ENCODE measurements at places on chromosomes 6 and 20. TPM values are rescaled to one million over a fixed set of nuclear protein-coding genes. Genes with fewer than 3 reads are reported as not detected.

The MACROD2 gene
- 0.24 TPM for total RNA-seq

GRCh38 chr6:56079751-56080540, 167.4 kb downstream of the COL21A1 start:
- no peak for DNase-seq

GRCh38 chr6:109260126-109260525, 122.1 kb downstream of the CD164 start:
- DNase-seq = no peak

The FBXL4 gene
- total RNA-seq = 17.4 TPM

GRCh38 chr6:112835078-112835477, 487.9 kb downstream of the RFPL4B start:
- DNase-seq = no peak

The SMIM13 gene
- 13.1 TPM for total RNA-seq

DNA sequence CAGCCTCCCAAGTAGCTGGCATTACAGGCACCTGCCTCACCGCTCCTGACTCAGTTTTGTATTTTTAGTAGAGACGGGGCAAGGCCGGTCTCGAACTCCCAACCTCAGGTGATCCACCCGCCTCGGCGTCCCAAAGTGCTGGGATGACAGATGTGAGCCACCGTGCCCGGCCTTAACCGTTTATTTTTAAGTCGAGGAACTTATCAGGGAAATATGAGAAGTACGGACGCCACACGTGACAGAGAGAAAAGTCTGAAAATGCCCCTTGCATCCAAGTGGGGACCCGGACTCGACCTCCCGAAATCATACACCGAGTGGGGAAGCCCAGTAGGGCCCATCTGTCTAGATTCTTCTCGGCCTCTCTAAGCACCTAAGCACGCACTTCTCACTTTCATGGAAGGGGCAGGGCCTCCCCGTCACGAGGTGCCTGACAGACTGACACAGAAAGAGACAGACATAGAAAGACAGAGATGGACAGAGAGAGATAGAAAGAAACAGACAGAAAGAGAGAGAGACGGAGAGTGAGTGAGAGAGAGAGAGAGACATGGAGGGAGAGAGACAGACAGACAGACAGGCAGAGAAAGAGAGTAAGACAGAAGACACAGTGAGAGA, 756.5 kb upstream of the DEFB115 start:
- DNase-seq = no peak

DNA sequence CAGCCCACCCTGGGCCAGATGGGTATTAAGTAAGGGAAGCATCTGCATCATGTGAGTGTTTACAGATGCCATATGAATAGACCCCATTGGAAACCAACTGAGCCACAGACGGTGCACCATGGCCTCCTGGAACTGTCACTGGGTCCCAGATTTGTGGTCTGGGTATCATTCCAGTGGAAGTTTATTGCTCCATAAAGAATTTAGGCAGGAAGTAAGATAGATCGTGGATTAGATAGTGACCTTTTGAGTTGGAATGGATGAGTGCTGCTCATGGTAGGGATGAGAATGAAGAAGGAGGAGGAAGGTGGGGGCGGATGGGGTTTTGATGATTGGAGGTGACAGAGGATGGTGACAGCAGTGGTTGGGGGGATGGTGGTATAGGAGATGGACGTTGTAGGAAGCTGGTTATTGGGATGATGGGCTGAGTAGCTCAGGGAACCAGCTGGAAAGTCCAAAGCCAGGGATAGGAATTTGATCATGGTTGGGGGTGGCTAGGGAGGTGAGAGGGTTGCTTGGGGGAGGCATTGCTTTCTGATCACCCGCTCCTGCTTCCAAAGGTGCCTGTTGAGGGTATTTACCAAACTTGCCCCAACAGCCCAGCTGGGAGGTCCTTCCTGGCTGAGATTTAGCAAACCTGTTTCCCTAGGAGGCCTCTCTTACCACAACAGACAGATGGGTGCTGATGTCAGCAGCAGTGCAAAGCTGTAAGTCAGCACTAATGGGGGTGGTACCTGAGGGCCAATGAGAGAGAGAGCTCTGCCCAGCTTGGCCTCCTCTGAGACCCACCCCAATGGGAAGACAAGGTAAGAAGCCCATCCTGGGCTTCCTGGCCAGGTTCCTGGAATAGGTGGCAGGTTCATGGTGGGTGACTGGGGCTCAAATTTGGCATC, 78.0 kb downstream of the VEGFA start:
- DNase-seq = peak; percentile 64

DNA sequence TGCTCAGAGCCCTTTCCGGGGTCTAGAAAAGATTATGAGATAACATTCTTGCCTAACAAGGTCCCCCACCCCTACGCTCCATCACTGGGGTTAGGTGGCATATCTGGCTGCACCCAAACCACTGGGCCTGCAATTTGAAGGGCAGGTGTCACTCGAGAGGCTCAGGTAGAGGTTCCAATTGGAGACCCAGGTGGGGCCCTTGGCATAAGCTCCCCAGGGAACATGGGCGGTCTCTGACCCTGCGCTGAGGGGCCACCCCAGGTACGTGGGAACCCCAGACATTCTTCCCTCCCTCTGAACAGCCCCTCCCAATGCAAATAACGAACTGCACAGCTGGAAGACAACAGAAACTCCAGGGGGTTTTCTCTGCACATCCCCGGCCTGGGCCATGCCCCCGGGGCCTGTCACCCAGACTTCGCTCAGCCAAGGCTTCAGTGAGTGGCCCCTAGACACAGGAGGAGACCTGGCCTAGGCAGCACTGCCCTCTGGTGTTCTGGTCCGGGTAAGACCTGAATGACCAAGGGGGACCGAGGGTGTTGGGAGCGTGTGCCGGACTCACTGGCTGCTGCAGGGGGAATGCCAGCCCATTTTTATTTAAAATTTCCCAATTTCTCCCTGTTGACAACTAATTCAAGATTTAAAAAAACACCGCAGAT, 47.5 kb downstream of the DSTN start:
- DNase-seq = peak; percentile 47

DNA sequence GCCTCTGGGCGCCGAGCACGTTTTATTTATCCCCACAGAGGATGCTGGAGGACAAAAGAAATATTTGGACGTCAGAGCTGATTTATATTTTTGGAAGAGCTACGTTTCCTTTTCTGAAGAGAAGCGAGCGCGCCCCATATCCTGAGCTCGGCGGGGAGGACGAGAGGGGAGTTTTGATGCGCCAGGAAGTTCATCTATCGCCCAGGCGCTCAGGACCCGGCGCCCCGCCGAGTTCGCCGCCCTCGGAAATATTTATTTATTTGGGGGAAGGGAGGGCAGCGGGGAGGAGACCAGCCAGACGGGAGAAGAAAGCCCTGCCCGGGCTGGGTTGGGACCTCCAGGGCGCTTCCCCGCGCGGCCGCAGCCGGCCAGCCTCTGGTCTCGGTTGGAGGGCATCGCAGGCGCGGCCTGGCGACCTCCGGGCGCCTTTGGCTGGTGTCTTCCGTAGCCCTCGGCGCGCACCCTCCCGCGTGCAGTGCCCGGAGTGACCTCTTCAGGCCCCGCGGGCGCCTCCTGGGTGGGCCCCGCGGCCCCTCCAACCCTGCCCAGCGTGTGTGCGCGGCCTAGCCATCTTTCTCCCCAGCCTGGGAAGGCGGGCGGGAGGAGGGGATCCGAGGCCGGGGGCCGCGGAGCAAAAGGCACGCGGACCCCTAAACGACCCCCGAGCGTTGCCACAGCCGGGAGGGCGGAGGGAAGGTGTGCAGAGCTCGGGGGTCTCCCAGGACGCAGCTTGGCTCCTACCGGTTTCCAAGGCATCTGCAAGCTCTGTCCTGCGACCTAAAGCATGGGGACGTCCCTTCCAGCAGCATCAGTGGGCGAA, 5.4 kb upstream of the FOXF2 start:
- no peak for DNase-seq

DNA sequence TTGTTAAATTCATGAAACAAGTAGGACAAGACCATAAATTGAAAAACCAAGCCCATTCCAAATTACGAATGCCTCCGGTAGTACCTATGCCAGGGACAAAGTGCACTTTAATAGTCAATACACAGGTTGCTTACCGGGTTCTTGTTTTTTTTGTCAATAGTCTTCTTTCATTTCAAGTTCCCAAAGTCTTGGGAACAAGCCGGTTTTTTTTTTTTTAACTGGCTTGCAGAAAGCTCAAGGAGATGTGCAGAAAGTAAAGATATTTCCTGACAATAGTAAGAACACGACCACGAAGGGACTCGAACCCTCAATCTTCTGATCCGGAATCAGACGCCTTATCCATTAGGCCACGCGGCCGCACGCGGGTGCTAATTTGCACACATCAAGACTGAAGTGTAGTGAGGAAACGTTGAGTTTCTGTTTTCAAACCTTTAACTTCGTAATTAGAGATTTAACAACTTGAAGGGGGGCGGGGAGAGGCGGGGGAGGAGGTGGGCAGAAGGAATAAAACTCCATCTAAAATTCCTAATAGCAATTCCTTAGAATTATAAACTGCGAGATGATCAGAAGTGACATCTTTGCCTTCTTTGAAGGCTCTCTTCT, 181.0 kb downstream of the TRIM27 start:
- DNase-seq = no peak

The SMIM28 gene
- total RNA-seq = not detected

DNA sequence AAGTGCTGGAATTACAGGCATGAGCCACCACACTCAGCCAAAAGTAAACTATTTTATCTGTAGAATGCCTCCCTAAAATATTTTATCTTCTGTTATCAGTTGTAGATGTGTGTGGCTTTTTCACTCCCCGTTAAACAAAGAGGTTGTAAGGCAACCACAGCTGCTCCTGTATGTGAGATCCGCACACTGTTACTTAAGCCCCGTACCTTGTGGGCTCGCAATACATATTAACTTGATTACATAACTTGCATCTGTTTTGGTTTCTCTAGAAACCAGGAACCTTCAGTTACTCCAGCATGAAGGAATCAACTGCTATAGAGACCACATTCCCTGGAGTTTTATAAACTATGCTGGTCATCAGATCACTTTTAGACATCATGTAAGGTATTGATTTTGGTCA, 420.1 kb upstream of the SLC35B3 start:
- DNase-seq = no peak

DNA sequence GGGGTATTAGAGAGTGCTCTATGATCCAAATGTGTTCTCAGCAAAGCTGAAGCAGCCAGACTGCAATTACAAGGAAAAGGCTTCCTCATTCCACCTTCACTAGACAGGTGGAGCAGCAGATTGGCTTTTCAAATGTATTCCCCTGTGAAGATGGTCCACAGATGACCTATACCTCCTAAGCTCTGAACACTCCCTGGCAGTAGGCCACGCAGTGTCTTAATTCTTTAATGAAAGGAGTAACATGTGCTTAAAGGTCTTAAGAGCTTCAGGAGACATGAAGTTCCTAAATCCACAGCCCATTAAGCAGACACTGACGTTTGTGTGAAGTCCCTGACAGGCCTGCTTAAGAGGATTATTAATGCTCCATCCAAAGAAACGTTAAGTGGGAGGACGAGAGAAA, 138.9 kb upstream of the NUP153 start:
- no peak for DNase-seq

The GSTA1 gene
- total RNA-seq = 0.68 TPM

The TIAM2 gene
- 10.7 TPM for total RNA-seq

The CST7 gene
- 77.4 TPM for total RNA-seq

GRCh38 chr20:13819885-13820645, 35.2 kb downstream of the NDUFAF5 start:
- peak; percentile 56 for DNase-seq

- DNase-seq = peak; percentile 41
These were observed 812 bp upstream of the SMIM13 start for GRCh38 chr6:11092668-11093375.

The SLC22A7 gene
- total RNA-seq = not detected

The OR2W1 gene
- not detected for total RNA-seq

GRCh38 chr6:1745814-1746213, 136.1 kb downstream of the FOXC1 start:
- DNase-seq = no peak

- DNase-seq = no peak
These were observed 483.8 kb upstream of the CHD6 start for GRCh38 chr20:42102000-42102399.

- no peak for DNase-seq
These were observed 7.4 kb downstream of the FOXO3 start for GRCh38 chr6:108568101-108568500.

DNA sequence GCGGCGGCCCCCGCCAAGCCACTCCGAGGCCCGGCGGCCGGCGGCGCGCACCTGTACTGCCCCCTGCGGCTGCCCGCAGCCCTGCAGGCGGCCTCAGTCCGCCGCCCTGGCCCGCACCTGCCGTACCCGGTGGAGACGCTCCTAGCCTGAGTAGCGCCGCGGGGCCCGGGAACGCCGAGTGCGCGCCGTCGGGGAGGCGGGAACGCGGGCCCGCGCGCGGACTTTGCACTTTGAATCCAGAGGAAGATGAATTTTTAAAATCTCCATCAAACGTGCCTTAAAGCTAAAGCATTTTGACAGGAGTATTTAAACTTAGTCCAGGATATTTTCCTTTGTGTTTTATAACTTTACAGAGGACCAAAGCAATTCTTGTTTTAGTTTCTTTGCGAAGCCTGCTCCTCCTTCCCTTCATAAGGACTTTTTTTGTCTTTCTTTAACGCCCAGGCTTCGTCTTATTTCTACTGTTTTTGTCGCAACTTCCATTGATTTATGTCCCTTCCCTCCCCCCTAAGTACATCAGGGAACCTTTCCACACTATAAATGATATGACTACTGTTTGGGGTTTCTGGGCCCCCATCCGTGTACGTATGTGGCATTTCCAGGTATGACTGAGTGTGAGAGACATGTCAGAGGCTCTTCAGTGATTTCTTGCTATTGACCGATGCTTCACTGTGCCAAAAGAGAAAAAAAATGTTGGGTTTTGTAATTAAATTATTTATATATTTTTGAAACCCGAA, 2.0 kb downstream of the FOXQ1 start:
- DNase-seq = no peak

The CST4 gene
- not detected for total RNA-seq

The GJA10 gene
- total RNA-seq = not detected

The HLA-A gene
- 1,042 TPM for total RNA-seq

GRCh38 chr20:56289652-56290051, 41.1 kb downstream of the MC3R start:
- DNase-seq = no peak

GRCh38 chr20:31679357-31680285, 41.9 kb downstream of the COX4I2 start:
- no peak for DNase-seq

GRCh38 chr6:40713002-40713719, 126.0 kb upstream of the LRFN2 start:
- DNase-seq = no peak

- DNase-seq = no peak
These were observed 303.0 kb downstream of the FOXC1 start for GRCh38 chr6:1912731-1913130.

All from RPMI7951 (cell line).